Breast epithelium (tissue), 4 donors: ENCODE measurements at places on chromosomes 7 and 10. TPM values are rescaled to one million over a fixed set of nuclear protein-coding genes. Genes with fewer than 3 reads are reported as not detected.

- DNase-seq, result no peak
These were observed 171.8 kb downstream of the SLIT1 start for GRCh38 chr10:97013983-97014382.

- DNase-seq, result no peak
These were observed 280.0 kb downstream of the DGKB start for GRCh38 chr7:14622559-14622958.

Gene SLC26A3
- total RNA-seq, result 13.6 TPM

DNA sequence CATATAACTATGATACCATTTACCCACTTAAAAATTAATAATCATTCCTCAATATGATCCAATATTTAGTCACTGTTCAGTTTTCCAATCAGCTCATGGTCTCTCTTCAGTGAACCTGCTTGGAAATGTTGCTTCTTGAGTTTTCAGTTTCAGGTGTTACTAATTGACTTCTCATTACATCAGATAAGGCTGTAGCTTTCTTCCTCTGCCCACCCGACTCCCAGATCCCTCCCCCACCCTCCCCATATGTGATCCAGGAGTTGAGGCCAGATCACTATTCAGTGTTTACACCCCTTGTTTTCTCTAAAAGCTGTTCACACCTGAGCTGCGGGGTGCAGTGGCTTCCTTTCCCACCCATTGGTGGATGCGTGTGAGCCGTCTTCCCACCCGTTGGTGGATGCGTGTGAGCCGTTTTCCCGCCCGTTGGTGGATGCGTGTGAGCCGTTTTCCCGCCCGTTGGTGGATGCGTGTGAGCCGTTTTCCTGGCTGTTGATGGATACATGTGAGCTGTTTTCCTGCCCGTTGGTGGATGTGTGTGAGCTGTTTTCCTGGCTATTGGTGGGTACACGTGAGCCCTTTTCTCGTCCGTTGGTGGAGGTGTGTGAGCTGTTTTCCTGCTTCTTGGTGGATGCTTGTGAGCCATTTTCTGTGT lies 3.2 kb upstream of the MTG1 start:
- DNase-seq, result no peak

GRCh38 chr7:141053626-141054025 lies 20.2 kb upstream of the TMEM178B start:
- DNase-seq, result no peak

GRCh38 chr7:18693816-18694215 lies 198.3 kb downstream of the HDAC9 start:
- DNase-seq, result no peak

GRCh38 chr10:26621889-26622711 lies 75.4 kb upstream of the PDSS1 start:
- DNase-seq, result no peak
